SK-N-DZ (cell line): ENCODE measurements at places on chromosomes 16 and 17.

DNA sequence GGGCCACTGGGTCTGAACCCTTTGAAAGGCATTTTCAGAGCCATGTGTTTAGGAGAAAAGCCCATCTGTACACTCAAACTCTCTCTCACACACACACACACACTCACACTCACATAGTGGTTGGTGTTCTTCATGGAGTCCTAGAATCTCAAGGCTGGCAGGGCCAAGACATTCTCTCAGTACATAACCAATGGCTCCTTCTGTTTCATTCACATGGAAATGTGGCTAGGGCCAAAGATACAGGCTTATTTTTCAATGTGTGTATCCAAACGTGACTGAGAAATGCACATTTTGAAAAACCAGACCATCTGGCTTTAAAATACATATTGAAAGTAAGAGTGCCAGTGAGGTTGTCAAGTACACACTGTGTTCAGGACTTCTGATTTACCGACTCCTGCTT, 59.0 kb upstream of the SALL1 start:
- DNase-seq = no peak

DNA sequence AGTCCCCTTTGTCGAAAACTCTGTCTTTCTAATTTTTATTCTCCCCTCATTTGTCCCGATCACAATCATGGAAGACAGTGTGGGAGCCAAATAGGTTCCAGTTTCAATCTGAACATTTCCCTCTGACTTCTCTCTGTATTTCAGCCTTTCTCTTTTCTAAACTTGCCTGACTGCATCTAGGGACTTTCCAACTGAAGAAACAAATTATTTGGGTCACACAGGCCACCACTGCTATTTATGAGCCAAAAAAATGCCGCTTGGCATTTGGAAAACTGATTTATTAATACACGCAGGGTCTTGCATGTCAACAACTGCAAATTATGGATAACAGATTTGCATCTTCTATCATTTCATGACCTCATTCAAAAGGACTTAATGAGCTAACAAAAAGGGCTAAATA, 55.2 kb upstream of the ELAC2 start:
- DNase-seq = no peak

- no peak for DNase-seq
Observed at GRCh38 chr17:81237591-81238489, 1.0 kb downstream of the TEPSIN start.

GRCh38 chr16:77298418-77299360, 99.5 kb downstream of the SYCE1L start:
- no peak for DNase-seq

- DNase-seq = no peak
Observed at GRCh38 chr16:89368604-89369249, 121.6 kb downstream of the ANKRD11 start.

DNA sequence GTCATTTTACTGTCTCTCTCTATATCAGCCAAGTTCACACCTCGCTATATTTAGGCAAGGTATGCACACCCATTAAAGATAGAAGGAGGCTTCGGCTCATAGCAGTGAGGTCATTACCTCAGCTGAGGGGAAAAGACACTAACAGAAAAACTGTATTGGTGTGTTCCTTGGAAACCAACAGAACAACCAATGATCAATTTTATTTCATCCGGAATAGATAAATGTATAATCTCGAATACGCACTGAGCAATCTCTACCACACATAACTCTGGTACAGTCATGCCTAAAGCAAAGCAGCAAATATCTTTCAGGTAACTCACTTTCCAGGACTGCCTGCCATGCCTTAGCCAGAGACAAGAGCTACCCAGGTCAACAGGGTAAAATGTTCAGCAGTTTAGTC, 109.9 kb upstream of the CORO6 start:
- no peak for DNase-seq

DNA sequence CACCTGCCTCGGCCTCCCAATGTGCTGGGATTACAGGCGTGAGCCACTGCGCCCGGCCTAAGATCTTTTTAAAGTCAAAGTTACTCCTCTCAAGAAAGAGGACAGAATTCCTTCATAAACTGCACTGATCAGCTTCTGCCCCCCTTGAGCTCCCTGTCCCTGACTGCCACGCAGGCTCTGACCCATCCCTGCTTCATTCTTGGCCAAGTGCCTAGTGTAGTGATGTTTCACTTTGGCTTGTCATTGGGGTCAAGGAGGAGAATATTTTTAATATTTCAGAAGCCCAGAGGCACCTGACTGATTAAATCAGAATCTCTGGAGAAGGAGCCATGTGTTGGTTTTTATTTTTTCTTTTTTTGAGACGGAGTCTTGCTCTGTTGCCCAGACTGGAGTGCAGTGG, 9.1 kb downstream of the MRM1 start:
- no peak for DNase-seq

GRCh38 chr17:66975614-66976378, 11.3 kb downstream of the CACNG4 start:
- DNase-seq = peak; percentile 39

GRCh38 chr17:6666077-6666521, 14.5 kb downstream of the C17orf100 start:
- DNase-seq = peak; percentile 74

GRCh38 chr17:42843358-42843934, 934 bp upstream of the AOC2 start:
- peak; percentile 57 for DNase-seq

DNA sequence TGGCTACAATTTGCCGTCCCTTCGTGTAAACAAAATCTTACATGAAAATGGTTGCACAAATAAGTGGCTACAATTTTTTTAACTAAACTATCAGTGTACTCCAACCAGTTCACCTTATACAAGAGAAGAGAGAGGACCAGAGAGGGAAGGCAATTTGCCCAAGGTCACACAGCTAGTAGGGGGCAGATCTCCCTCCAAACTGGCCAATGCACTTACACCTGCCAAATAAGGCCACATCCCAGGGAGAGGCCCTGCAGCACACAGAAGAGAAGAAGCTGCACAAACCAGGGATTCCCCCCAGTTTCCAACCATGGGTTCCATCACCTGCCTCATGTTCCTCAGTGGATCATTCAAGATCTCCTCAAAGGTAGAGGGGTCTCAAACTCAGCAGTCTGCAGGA, 349.9 kb downstream of the SOX9 start:
- DNase-seq = no peak

GRCh38 chr17:64386412-64387144, 4.1 kb downstream of the PECAM1 start:
- no peak for DNase-seq

- DNase-seq = no peak
Observed at GRCh38 chr16:28090646-28091377, 27.3 kb upstream of the GSG1L start.

DNA sequence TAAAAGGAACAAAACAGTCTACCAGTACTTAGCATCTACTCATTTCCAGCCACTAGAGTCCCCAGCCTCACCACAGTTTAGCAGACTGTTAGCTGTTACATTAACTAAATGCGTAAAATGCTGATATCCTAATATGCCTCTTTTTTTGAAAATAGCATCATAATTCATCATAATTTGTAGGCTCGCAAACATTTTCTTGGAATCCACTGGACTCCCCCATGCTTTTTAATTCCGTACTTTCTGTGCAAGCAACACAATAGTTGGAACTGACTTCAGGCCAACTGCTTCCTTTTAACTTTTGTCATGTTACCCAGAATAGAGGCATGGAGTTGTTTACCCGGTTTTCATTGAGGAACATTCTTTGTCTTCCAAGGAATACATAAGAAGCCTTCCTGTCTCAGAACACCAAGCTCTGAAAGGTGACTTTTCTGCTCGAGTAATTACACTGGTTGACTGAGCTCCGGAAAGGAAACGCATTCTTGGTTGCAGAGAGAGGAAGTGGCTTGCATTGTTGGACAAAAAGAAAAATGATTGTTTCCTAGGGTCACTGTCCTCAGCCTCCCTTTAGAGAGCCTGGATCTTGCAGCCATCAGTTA, 30.9 kb upstream of the SEC14L1 start:
- no peak for DNase-seq

- DNase-seq = no peak
Observed at GRCh38 chr16:87968541-87968940, 17.3 kb downstream of the BANP start.

DNA sequence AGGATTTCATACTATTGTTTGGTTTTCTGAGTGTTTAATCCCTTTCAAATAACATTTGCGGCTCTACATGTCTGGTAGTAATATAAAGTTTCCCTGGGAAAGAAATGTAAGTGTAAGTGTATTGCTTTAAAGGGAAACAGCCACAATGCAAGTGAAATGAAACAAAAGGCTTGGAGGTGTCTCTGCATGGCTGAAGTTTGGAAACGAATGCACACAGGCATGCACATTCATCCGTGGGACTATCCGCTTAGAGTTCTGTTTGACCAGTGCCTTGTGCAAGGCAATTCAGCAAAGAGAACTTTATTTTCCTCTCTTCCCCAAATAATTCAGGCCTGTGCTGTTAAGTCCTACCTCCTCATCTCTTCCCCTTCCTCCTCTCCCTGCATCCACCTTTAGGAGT, 56.1 kb upstream of the MRTFB start:
- DNase-seq = no peak

- DNase-seq = no peak
Observed at GRCh38 chr16:56657555-56658326, at the start of gene MT1F. MT1F (plus strand) TSS chr16:56657959; CDS start chr16:56658059, 100 bp downstream.

GRCh38 chr17:81911969-81912368, 770 bp upstream of the PCYT2 start:
- DNase-seq = no peak

- DNase-seq = no peak
Observed at GRCh38 chr17:77319211-77320043, 178.7 kb downstream of the SEC14L1 start.

- DNase-seq = no peak
Observed at GRCh38 chr16:5018793-5019192, 14.9 kb downstream of the NAGPA start.

GRCh38 chr17:51819341-51820219, 338.9 kb downstream of the CA10 start:
- no peak for DNase-seq

GRCh38 chr16:4371357-4372000, at the start of gene VASN:
VASN (plus strand) TSS chr16:4371848; CDS start chr16:4380878, 9,030 bp downstream.
- peak; percentile 84 for DNase-seq

- DNase-seq = no peak
Observed at GRCh38 chr17:78040440-78041385, 82.2 kb downstream of the TNRC6C start.

GRCh38 chr17:82061047-82061925, 4.3 kb downstream of the DUS1L start:
- no peak for DNase-seq

DNA sequence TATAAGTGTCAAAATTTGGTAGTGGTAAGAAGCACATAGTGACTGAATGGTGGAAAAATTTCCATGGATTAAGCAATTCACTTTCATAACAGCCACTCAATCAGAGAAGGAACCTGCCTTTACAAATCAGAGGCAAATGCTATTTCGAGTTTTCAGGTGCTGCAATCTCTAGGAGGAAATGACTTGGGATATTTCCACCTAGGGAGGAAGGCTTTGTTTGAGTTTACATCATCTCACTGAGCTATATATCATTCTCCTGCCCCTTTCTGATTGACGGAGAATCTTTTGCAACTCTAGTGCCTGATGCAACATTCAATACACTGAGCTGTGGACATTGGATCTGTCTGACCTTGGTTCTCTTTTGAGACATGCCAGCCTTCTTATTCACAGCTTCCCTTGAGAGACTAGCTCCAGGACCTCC, 26.3 kb downstream of the MARCHF10 start:
- DNase-seq = no peak

GRCh38 chr17:67477687-67478086, 100.6 kb downstream of the PITPNC1 start:
- DNase-seq = no peak

GRCh38 chr16:83794860-83795554, 12.8 kb upstream of the HSBP1 start:
- no peak for DNase-seq

DNA sequence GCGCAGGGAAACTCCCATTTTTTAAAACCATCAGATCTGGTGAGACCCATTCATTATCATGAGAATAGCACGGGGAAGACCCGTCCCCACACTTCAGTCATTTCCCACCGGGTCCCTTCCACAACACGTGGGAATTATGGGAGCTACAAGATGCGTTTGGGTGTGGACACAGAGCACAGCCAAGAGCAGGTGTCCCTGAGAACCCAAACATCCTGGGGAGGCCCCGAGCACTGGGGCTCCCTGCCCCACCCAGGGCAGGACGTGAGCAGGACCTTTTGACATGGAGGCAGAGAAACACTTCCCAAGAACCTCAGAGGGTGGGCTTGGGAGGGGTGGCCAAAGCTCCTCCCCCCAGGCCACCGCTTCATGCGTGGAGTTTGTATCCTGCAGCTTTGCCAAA, 89.9 kb upstream of the DNAH17 start:
- no peak for DNase-seq

- no peak for DNase-seq
Observed at GRCh38 chr17:66691644-66692420, 143.1 kb upstream of the CACNG5 start.

- peak; percentile 74 for DNase-seq
Observed at GRCh38 chr17:75625813-75626486, 7.3 kb upstream of the SMIM5 start.

GRCh38 chr17:2244545-2245525, 58.8 kb downstream of the SMG6 start:
- DNase-seq = peak; percentile 75

GRCh38 chr17:77706938-77707337, 251.6 kb upstream of the TNRC6C start:
- DNase-seq = no peak

- no peak for DNase-seq
Observed at GRCh38 chr17:45920083-45920482, 25.7 kb downstream of the MAPT start.

DNA sequence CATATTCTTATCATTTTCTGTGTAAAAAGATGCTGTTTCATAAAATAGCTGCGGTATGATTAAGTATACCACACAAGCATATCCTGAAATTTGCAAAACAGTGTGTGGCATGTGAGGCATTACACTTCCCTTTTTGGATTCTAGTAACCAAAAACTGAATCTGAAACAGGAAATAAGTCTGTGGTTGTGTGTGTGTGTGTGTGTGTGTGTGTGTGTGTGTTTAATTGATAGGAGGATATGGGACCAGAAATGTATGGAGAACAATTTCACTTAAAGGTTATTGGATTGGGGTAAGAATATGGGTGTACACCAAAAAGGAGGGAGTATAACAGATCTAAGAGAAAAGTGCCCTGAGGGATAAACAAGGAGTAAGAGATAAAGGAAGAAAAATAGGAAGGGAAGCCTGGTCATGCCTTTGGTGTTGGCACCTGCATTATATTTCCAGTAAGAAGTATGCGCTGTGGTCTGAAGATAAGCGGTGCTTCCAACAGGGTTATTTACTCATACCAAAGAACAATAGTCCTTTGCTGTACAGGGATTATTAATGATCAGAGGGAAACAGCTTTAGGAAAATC, 4.0 kb downstream of the LYRM1 start:
- DNase-seq = no peak
